ENCODE measurements at places on chromosomes 4 and X. TPM values are rescaled to one million over a fixed set of nuclear protein-coding genes. Genes with fewer than 3 reads are reported as not detected.
A peak's percentile ranks its signal among the peaks of the same experiment; 100 is the strongest.

- peak; percentile 34 for DNase-seq
Observed at GRCh38 chrX:151722241-151722846, 6.5 kb downstream of the FATE1 start.

TKTL1 gene
- not detected for total RNA-seq

ASB9 gene
- 2.8 TPM for total RNA-seq

DNA sequence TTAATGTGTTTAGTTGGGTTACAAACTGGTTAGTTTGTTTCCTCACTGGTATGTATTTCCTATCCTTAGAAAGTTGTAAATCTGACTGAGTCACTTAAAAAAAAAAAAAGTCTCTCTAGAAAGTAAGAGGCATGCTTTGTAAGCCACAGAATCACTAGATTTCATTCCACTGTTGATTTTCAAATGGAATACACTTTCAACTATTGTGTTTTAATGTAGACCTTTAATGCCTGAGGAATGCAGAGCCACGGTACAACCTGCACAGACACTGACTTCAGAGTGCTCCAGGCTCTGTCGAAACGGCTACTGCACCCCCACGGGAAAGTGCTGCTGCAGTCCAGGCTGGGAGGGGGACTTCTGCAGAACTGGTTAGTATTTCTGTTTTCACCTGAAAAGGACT, 88.6 kb downstream of the HHIP start:
- no peak for DNase-seq

Measured in liver (tissue), 10 donors.